ENCODE measurements at places on chromosomes 1 and 21. TPM values are rescaled to one million over a fixed set of nuclear protein-coding genes. Genes with fewer than 3 reads are reported as not detected.

Gene YRDC
- total RNA-seq, result 21.0 TPM

Gene CDK18
- total RNA-seq, result 93.1 TPM

DNA sequence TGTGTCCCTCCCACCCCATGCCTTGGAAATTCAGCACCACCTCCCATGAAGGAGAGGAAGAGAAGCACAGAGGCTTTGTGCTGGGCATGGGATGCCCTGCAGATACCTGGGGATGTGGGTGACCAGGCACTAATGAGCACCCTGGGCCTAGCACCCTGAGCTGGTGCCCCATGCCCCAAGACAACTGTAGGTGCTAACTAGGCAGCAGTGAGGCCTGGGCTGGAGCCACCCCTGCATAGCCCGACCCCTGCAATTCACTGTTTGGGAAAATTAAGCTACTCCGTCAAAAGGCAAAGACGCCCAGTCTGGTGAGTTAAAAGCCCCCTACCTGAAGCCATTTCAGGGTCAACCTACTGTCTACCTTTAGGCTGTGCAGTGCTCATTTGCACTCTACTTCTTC is 5.4 kb downstream of the KCNA2 start:
- peaks cover 36% of the 10 kb centered on the region for H3K27me3 ChIP-seq
- H3K36me3 ChIP-seq, result no peaks in the 10 kb centered on the region
- H3K4me3 ChIP-seq, result no peak overlapping the region
- peak; percentile 18 for DNase-seq
- H3K4me1 ChIP-seq, result no peaks in the 10 kb centered on the region

DNA sequence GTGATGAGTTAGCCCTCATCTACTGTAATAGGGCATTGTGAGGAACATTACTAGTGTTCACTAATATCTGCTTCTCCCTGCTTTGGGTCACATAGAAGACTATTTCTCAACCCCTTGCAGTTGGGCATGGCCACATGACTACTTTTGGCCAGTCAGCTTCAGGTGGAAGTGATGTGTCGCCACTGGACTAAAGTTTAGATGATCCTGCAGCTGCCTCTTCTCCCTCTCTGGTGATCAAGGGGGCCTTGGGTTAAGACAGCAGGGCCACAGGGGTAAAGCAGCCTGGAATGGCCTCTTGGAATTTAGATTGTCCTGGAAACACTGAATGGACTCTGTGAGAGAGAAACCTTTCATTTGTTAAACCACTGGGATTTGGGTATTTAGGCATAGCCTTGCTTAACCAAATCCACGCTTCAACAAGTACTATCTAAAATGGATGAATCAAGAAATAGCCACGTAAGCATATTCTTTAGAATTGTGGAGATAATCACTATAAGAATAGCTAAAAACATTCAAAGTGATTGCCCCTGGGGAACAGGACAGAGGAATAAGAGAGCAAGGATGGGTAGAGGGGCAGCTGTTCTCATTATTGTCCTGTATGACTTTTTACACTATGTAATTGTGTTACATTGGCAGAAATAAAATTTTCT is 41.2 kb downstream of the OPRD1 start:
- H3K4me1 ChIP-seq, result no peaks in the 10 kb centered on the region
- no peak overlapping the region for H3K27ac ChIP-seq
- no peak overlapping the region for H3K4me3 ChIP-seq
- no peaks in the 10 kb centered on the region for H3K27me3 ChIP-seq
- no peak for DNase-seq
- H3K36me3 ChIP-seq, result no peaks in the 10 kb centered on the region

DNA sequence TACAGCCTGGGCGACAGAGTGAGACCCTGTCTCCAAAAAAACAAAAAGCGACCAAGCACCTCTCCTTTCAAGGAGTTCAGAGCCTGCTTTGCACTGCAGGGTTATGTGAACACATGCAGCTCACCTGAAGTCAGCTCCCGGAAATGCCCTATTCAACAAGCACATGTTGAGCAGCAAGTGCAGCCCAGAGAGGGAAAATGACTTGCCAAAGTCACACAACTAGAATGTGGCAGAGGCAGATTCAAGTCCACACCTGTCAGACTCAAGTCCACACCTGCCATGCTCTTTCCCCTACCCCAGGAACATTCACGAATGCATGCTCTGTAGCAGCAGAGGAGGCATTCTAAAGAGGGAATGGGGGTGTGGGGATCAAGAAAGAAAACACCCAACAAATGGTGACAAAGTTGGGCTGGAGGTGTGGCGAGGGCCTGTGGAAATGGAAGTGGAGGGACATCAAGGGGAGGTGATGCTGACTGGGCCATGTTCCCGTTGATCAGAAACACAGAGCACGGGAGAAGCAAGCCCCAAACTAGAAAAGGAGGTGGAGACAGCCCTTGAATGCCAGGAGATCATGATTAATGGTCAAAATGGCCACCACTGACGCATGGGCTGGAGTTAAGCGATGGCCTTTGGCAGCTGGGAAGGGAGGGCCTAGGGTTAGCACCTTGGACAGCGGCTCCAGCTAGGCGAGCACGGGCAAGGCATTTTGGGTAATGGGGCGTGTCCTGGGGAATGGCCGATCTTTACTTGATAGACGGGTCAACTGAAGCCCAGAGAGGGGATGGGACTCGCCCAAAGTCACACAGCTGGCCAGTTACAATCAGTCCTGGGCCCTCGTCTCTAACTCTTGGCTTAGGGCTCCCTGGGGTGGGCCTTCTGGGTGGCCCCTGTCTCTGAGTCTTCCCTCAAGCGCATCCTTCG is 21.5 kb downstream of the RAP1GAP start:
- no peak overlapping the region for H3K4me3 ChIP-seq
- H3K27me3 ChIP-seq, result peaks cover 6% of the 10 kb centered on the region
- DNase-seq, result peak; percentile 98
- H3K27ac ChIP-seq, result no peak overlapping the region

DNA sequence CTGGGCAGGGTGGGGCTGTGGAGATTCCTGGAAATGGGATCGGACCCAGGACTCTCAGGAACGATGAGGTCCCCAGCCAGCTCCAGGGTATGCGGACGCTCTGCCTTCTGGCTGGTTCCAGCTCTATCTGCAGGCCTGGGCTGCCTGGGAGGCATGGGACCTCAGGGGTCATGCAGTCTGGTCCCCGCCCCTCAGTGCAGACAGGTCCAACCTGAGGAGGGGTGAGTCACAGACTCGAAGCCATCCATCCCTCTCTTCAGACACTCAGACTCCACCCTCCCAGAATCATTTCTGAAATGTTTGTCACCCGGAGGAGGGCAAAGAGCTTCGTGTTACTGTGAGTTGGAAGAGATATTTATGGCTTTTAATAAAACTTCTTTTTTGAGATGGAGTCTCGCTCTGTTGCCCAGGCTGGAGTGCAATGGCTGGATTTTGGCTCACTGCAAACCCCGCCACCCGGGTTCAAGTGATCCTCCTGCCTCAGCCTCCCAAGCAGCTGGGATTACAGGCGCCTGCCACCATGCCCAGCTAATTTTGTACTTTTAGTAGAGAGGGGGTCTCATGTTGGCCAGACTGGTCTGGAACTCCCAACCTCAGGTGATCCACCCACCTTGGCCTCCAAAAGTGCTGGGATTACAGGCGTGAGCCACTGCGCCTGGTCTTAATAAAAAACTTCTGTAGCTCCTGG is 5.9 kb upstream of the MYOM3 start:
- H3K4me1 ChIP-seq, result peaks cover 4% of the 10 kb centered on the region
- no peaks in the 10 kb centered on the region for H3K36me3 ChIP-seq
- peaks cover 7% of the 10 kb centered on the region for H3K27me3 ChIP-seq
- no peak overlapping the region for H3K4me3 ChIP-seq
- no peak overlapping the region for H3K27ac ChIP-seq
- DNase-seq, result no peak

Gene SMCP
- total RNA-seq, result not detected

- H3K36me3 ChIP-seq, result no peaks in the 10 kb centered on the region
- no peak overlapping the region for H3K4me3 ChIP-seq
- no peaks in the 10 kb centered on the region for H3K4me1 ChIP-seq
- DNase-seq, result no peak
- H3K27me3 ChIP-seq, result no peaks in the 10 kb centered on the region
Observed at GRCh38 chr1:104768466-104768865, 1018.8 kb downstream of the AMY1C start.

DNA sequence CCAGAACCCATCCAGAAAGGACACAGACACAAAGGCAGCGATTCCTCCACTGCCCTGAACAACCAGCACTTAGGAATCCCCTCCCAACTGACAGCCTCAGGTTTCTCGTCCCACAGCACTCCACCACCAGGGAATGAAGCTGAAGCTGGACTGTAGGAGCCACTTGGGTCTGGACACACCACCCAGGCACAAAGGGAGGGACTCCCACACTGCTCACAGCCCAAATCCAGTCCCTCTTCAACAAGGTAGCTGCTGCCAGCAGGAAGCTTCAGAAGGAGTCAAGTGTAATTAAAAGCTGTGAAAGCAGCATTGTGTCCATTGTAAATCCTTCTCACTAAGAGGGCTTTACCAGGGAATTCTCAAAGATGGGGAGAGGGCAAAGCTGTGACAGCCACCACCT is 29.0 kb downstream of the LMX1A start:
- H3K27ac ChIP-seq, result no peak overlapping the region
- peak overlapping the region; percentile 16 for H3K4me3 ChIP-seq
- H3K27me3 ChIP-seq, result no peaks in the 10 kb centered on the region
- H3K4me1 ChIP-seq, result peaks cover 33% of the 10 kb centered on the region
- H3K36me3 ChIP-seq, result no peaks in the 10 kb centered on the region
- DNase-seq, result peak; percentile 65

DNA sequence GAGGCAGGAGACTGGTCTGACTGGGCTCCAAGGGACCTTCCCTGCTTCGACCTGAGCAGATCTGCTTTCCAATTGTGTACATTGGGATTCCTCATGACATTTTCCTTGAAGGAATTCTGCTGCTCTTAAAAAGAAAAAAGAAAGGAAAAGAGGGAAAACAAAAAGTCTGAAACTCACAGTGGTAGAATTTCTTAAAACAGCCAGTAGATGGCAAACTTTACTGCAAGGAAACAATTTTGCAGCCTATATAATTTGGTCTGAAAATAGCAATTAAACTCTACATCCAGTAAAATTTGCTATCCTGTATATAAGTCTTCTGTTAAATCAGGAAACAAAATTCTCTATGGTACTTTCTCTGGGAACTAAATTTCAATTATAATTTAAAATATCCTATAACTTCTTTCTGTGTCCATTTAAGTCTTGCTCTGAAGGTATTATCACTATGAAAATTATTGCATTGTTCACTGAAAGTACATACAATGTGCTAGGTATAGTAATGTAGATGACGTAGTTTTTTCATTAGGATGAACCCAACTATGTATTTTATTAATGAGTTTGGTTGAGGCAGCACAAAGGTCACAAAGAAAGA is 59.8 kb downstream of the CRB1 start:
- DNase-seq, result no peak
- no peak overlapping the region for H3K27ac ChIP-seq
- H3K27me3 ChIP-seq, result no peaks in the 10 kb centered on the region
- H3K4me1 ChIP-seq, result no peaks in the 10 kb centered on the region

Gene ZNF593OS
- not detected for total RNA-seq

Gene LHX4
- total RNA-seq, result not detected

DNA sequence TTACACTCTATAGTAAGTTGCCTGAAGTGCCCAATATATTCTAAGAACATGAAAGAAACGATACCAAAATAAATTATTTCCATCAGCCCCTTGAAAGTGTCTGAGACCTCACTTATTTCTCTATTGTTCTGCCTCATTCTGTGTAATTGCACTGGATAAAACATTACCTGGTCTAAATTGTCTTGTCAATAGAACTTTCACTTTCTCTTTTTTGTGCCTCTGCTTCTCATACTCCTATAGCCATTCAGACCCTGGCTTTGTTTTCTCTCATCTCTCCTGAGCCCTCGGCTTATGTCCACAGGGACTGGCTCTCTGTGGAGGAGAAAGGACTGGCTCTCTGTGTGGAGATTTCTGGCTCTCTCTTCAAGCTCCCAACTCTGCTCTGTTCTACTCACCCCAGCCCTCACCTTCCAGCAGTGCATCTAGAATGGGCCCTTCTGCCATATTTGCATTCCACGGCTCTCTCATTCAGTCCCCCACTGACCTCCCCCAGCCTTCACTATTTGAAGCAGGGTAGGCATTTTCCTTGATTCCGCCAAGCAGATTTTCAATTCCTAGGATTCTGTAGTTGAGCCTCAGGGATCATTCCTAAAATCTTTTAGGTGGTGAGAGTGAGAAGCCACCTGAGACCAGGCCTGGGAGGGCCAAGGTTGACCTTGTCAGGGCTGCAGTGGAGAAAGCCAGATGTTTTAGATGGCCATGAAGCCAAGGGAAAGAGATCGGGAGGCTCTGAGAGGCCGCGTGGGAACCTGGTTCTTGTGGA is 15.9 kb upstream of the GALNT2 start:
- DNase-seq, result no peak
- no peak overlapping the region for H3K27ac ChIP-seq
- no peaks in the 10 kb centered on the region for H3K36me3 ChIP-seq
- no peaks in the 10 kb centered on the region for H3K27me3 ChIP-seq

DNA sequence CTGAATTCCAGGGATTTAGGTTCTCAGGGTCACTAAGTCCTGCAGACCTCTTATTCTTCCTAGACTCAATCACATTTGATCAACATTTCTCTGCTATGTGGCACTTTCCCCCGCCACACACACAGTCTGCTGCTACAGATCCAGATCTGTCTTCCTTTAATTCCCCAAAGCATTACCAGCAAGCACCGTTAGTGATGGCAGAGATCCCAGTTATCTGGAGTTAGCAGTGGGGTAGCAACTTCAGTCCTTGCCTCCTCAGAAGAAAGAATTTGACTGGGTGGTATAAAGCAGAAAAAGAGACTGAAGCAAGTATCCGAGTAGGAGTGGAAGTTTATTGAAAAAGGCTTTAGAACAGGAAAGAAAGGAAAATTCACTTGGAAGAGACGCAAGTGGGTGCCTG is 100.4 kb upstream of the ETV3 start:
- H3K27me3 ChIP-seq, result no peaks in the 10 kb centered on the region
- H3K4me1 ChIP-seq, result peaks cover 20% of the 10 kb centered on the region
- H3K4me3 ChIP-seq, result no peak overlapping the region
- no peak for DNase-seq
- no peak overlapping the region for H3K27ac ChIP-seq
- no peaks in the 10 kb centered on the region for H3K36me3 ChIP-seq

GRCh38 chr1:162023547-162024501 is at the start of gene OLFML2B:
TSS of gene OLFML2B (minus strand) at chr1:162023869. CDS start at chr1:162023430, 439 bp downstream.
- H3K4me1 ChIP-seq, result no peaks in the 10 kb centered on the region
- H3K27me3 ChIP-seq, result peaks cover 49% of the 10 kb centered on the region
- DNase-seq, result peak; percentile 90
- no peak within 1 kb of the TSS for H3K27ac ChIP-seq
- H3K36me3 ChIP-seq, result no peaks in the 10 kb centered on the region
- peak within 1 kb of the TSS; percentile 91 for H3K4me3 ChIP-seq

DNA sequence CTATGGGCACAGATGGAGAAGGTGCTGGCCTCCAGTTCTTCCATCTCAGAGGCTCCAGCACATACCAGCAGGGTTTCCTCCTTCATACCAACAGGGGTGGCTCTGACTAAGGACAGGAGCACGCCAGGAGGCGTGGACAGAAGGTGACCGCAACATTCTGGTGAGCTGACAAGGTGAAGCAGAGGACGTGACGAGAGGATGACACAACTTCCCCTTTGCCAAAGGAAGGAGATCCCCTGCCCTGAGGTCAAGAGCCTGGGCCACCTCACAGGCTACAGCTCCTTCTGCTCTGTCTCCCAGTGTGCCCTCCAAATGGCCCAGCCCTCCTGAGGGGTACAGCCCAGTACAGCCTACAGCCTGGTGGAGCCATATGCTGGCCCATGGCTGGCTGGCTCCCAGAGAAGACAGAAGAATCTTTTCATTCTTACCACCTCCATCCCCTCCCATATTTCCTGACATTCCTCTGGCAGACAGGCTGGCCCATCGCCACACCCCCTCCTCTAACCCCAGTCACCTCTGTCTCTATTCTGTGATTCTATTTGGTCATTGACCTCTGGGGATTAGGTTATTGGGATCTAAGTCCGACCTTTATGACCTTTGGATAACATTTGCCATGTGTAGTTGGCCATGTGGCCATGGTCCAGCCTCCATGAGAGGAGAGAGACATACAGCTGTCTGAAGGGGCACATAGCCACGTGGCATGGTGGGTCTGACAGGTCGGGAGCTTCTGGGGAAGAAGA is 5.1 kb upstream of the LAMB3 start:
- H3K4me3 ChIP-seq, result no peak overlapping the region
- peaks cover 6% of the 10 kb centered on the region for H3K27me3 ChIP-seq
- no peaks in the 10 kb centered on the region for H3K36me3 ChIP-seq
